ENCODE measurements at places on chromosomes 6 and 20.

GRCh38 chr6:134031696-134032255 is 20.6 kb downstream of the SLC2A12 start:
- DNase-seq = peak; percentile 29

- no peak for DNase-seq
These were observed 11.6 kb upstream of the TAAR9 start for GRCh38 chr6:132526461-132526860.

DNA sequence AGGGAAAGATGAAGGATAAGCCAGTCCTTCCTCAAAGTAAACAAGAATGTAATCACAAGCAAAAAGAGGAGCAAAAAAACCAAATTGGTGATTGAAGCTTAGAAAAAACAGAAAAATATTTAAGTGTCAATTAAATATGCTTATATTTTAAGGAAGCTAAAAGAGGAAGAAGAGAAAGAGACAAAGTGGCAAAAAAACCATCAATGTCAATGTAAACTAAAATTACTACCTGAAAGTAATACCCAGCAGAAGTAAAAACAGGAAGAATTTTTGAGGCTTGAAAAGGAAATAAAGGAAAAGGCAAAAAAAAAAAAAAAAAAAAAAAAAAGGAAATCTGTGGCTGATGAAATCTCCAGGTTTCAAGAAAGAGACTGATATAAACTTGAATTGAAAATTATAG is 36.2 kb upstream of the OGFRL1 start:
- DNase-seq = no peak

DNA sequence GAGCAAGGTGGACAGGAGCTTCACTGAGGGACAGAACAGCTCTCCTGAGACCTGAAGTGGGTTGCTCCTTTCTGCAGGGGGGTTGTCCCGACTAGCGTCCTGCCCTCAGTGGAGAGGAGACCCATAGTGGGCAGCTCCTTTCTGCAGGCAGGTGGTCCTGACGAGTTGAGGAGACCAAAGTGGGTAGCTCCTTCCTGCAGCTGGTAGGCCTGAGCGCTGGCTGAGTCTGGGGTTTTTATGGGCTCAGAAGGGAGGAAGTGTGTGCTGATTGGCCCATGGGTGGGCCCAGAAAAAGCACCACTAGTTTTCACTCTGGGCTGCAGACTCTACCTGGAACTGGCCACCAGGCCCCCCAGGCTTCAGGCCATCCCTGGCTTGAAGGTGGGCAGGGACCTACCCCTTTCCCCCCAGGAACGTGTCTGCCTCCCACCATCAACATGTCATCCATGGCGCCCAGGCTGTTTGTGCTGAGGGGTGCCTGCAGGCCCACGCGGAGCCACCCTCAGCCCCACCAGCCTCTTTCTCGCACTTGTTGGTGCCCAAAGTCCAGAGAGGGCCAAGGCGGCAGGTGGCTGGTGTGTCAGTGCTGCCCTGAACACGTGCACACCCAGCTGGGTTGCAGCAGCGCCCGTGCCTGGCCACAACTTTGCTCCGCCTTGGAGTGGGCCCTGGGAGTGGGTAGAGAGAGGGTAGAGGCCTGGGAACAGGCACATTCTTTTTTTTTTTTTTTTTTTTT is 1.6 kb upstream of the DEK start:
- no peak for DNase-seq

DNA sequence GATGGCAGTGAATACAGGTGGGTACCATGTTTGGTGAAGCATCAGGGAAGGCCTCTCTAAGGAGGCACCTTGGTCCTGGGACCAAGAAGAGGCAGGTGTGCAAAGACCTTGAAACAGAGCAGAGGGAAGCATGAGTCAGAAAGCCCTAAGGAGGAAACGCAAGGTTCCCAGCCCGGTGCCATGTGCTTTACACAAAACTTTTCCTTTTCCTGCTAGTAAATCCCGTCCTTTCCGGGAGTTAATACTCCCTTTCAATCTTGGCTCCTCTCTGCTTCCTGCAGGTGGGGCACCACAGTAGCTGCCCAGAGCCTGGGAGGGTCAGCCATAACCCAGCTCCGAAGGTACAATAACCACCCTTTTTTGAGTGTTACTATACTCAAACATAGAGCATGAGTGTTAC is 19.4 kb upstream of the SLC23A2 start:
- no peak for DNase-seq

DNA sequence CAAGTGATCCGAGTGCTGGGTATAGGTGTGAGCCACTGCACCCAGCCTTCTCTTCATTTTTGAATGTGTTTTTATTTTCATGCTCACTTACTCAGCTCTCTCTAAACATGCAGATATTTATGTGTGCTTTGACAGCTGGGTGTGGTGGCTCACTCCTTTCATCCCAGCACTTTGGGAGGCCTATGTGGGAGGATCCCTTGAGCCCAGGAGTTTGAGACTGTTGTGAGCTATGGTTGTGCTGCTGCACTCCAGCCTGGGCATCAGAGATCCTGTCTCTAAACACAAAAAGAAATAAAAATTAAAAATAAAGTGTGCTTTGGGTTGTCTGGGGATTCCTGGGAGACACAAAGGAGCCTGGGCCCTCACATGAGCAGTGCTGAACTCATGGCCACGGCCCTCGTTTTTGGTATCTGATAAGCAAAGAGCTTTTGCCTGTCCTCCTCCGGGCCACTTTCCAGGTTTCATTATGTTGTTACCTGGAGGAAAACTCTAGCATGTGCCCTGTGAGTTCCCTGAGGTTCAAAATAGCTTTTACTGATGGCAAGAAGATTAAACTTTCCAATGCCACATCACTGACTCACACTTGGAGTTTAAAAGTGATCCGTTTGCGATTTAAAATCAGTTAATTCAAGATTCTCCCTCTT is 78.5 kb downstream of the CD164 start:
- DNase-seq = peak; percentile 6

DNA sequence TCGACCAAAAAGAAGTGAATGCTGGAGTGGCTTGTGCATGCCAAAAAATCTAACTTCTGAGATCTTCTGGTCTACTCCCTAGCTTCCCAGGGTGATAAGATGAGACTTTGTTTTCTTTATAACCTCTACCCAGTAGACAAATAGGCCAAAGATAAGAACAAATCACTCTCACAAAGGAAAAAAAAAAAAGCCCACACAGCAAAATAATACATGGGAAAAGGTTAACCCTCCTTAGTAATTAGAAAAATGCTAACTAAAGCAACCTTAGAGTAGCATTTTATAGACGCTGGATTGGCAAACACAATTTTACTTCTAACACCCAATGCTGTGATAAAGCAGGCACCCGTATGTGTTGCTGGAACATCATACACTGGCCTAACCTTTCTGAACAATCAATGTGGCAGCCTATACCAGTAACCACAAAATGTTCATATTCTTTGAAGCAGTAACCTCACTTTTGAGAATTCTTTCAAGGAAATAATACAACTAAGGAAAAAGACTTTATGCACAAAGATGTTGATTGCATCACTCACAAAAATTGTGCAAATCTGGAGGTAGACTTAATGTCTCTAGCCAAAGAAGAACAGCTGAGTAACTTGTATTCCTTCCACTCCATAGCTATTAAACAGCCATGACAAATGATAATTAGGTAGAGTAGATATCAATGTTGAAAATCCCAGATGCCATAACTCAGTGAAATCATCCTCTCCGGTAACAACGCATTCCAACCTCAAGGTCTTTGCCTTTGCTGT is 116.3 kb upstream of the QKI start:
- no peak for DNase-seq

GRCh38 chr6:54768494-54768893 is 78.1 kb upstream of the FAM83B start:
- DNase-seq = no peak

- DNase-seq = no peak
These were observed 30.8 kb upstream of the PREP start for GRCh38 chr6:105433723-105434122.

DNA sequence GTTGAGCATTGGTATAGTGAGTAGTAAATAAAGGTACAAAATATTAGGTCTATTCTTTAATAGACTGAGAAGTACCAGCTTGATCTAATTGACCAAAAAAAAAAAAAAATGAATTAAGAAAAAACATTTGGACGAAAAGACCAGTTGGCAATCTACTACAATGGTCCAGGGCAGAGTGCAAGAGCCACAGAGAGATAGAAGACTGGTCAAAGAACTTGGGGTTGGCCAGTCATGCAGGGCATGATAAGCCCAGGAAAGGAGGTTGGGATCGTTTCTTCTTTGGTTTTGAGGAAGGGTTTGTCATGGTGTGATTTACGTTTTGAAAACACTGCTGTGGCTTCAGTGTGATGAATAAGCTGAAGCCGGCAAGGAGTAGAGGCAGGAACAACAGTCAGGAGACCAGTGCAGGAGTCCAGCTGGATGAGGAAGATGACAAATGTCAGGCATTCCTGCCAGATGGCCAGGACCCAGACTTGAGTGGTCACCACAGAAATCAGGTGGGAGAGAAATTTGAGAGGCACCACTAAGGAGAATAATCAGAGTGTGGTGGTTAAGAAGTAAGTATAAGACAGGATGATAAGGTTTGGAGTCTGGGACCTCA is 14.0 kb downstream of the SMLR1 start:
- DNase-seq = no peak

- no peak for DNase-seq
These were observed 49.0 kb upstream of the ANKEF1 start for GRCh38 chr20:9985773-9986172.

- no peak for DNase-seq
These were observed 34.5 kb upstream of the AVP start for GRCh38 chr20:3119044-3119443.

GRCh38 chr6:127950566-127951145 is 49.8 kb upstream of the THEMIS start:
- DNase-seq = no peak

- peak; percentile 70 for DNase-seq
These were observed at the start of gene XKR7 for GRCh38 chr20:31967830-31968249. Gene XKR7, plus strand, starts transcription at chr20:31968151. Its CDS starts 25 bp downstream, at chr20:31968176.

Measured in T47D (cell line).